Activated naive CD8-positive, alpha-beta T cell treated with anti-CD3 and anti-CD28 coated beads for 36 hours (primary cell): ENCODE measurements at places on chromosomes 1 and 21. TPM values are rescaled to one million over a fixed set of nuclear protein-coding genes. Genes with fewer than 3 reads are reported as not detected.

SPRR2E gene
- total RNA-seq: not detected

ATP1A2 gene
- not detected for total RNA-seq

C1orf141 gene
- total RNA-seq: not detected

CDC7 gene
- total RNA-seq: 25.7 TPM

UBE2U gene
- total RNA-seq: not detected

ZBTB18 gene
- total RNA-seq: 5.7 TPM

IGFN1 gene
- not detected for total RNA-seq

RABGGTB gene
- total RNA-seq: 236 TPM

- no peak for DNase-seq
Observed at GRCh38 chr1:78240755-78241154, 195.0 kb downstream of the GIPC2 start.

DNA sequence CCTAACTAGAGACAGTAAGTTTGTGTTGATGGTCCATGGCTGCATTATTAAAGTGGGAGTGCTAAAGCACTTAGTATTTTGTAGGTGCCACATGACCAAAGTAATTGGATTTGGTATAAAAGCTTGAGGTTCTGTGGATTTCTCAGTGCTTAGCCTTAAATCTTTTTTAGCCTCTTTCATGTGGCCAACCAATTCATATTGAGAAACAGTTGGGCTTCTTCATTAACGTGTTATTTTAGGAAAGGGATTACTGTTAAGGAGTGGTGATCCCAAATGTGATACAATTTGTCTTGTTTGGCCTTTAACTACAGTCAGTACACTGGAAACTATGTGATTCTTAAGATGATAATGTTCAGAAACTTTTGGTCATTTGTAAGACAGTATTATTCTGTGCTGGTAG lies 25.5 kb downstream of the MAN1A2 start:
- DNase-seq: no peak

- DNase-seq: no peak
Observed at GRCh38 chr1:223355699-223356098, 8.3 kb downstream of the SUSD4 start.

DNA sequence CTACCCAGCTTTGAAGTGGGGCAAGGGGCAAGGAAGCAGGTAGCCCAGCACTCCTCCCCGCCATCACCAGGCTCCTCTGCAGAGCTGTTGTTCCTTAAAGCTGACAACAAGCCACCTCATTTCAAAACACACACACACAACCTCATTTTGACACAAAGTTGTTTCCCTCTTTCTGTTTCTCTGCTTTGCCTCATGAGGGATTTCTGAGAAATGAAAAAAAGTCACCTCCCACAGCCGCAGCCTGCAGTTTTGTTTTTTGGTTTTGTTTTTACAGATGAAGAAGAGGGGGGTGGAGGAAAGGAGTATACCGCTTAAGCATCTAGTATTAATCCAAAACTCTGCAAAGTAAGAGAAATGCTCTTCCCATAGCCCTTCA lies 12.1 kb downstream of the MCL1 start:
- DNase-seq: peak; percentile 70

- DNase-seq: peak; percentile 35
Observed at GRCh38 chr1:10507111-10507879, 32.5 kb downstream of the PEX14 start.

- no peak for DNase-seq
Observed at GRCh38 chr1:117210386-117210785, 341 bp downstream of the VTCN1 start.

DNA sequence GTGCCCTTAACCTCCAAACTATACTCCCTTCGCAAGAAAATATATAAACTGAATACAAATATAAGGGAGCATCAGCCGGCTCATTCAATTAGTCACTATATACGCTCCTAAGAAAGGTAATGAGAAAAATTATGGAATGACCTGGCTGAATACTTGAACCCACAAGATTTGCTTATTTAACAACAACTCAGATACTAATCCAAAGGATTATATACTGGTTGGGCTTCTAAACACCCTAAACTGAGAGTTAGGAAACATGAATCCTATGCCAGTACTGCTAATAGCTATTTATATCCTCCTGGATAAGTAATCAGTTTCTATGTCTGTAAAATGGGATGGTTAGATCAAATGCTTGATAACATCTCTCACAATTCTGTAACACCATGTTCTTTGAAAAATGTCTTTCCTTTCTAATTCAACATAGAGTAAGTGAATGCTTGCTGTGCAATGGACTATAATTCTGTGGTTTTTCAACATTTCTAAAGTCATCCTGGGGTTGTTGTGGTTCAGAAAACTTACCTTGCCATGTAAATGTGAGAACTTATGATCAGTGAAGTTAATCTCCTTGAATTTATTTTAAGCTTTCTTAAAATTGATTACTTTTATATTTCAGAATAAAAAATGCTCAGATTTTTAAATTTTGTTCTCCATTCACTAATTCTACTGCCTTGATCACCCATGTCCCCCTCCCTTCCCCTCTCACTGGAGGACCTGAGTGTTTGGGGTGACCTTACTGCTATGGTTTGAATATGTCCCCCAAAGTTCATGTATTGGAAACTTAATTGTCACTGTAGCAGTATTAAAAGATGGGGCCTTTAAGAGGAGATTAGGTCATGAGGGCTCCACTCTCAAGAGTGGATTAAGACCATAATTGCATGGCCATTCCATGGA lies 14.5 kb downstream of the DUSP10 start:
- no peak for DNase-seq

DNA sequence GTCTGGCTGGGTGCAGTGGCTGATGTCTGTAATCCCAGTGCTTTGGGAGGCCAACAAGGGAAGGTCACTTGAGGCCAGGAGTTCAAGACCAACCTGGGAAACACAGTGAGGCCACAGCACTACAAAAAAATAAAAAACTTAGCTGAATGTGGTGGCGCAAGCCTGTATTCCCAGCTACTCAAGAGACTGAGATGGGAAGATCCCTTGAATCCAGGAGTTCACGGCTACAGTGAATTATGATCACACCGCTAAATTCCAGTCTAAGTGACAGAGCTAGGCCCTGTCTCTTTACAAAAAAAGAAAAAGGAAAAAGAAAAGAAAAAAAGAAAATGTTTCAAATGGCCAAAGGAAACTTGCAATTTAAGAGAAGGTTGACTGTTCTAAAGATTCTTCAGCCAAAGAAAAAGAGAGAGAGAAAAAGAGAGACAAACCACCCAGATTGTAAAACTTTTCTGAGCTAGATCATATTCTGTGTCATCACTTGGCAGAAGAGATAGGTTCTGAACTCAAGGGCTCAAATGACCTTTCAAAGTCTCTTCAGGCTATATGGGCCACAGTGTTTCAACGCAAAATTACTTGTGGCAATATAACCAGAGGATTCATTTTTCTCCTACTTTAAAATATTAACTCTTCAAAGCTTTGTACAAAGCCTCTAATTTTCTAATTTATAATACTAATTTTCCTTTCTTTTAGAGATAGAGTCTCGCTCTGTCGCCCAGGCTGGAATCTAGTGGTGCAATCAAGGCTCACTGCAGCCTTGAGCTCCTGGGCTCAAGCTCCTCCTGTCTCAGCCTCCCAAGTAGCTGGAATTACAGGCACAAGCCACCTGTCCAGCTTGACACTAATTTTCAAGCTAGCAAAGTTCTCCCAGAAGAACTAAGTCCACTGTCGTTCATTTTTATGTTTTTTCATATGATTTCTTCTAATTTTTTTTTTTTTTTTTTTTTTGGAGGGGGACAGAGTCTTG lies 20.5 kb downstream of the ARID4B start:
- DNase-seq: no peak

- DNase-seq: no peak
Observed at GRCh38 chr1:58786184-58786926, 2.5 kb upstream of the JUN start.

DNA sequence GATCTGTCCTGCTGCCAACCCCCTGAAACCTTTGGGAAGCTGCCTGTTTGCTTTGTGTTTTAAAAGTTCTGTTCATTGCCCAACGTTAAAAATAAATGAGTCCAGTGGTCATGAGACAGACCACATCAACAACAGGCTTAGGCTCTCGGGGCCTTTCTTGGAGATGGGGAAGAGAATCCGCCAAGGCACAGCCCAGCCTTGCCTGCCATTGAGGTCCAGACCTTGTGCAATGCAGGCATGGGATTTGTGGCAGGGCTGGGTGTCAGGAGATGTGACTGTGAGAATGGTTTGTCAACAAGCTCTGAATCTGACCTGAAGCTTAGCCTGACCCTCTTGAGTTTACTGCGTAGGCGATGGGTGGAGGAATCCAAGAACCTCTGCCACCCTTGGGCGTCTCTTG lies 4.2 kb downstream of the SPSB1 start:
- DNase-seq: no peak

- no peak for DNase-seq
Observed at GRCh38 chr1:43199093-43199726, 27.1 kb downstream of the CFAP57 start.

GRCh38 chr1:159993911-159994310 lies 37.9 kb downstream of the PIGM start:
- DNase-seq: no peak

GRCh38 chr1:199747984-199748383 lies 279.5 kb upstream of the NR5A2 start:
- no peak for DNase-seq

GRCh38 chr1:57329001-57329527 lies 94.8 kb downstream of the DAB1 start:
- no peak for DNase-seq

DNA sequence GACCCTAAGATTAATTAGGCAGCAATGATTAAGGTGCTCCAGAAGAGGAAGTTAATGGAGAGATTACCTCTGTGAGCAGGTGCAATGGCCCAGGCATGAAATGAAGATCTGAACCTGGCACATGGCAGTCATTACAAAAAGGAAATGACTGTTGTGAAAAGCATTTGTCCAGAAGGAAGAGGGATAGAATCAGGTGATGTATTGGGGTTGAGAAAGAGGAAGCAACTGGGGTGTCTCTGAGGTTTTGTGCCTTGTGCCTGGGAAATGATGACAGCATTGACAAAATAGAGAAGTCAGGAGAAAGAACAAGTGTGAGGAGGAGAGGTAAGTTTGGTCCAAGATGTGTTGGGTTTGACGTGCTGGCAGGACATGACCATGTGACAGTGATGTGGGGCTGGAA lies 5.6 kb downstream of the CRCT1 start:
- DNase-seq: no peak

GRCh38 chr1:224988042-224988441 lies 58.6 kb downstream of the DNAH14 start:
- no peak for DNase-seq

DNA sequence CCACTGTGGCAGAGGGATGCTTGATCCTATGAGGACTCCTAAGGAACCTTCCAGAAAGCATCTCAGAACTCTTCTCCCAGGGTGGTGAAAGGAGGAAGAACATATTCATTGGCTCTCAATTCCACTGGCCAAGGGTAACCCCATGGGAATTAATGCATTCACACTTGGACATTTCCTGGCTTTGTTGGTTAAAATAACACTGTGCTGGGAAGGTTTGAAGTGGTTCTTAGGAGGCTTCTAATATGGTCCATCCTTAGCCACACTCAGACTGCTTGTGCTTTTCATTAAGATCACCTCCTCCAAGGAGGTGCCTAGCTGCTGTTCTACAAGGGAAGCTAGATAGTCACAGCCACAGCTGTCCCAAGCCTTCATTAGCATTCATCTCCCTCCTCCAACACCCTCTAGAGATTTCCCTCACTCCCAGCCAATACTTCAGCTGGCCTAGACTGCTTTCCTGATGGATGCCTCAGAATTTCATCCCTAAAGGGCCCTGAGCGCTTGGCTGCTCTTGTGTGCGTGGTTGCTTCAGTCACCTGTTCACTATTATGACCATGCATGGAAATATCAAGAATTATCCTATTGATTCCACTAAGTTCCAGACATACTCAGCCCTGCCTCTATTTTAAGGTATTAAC lies 544.4 kb downstream of the PLPP3 start:
- DNase-seq: no peak

DNA sequence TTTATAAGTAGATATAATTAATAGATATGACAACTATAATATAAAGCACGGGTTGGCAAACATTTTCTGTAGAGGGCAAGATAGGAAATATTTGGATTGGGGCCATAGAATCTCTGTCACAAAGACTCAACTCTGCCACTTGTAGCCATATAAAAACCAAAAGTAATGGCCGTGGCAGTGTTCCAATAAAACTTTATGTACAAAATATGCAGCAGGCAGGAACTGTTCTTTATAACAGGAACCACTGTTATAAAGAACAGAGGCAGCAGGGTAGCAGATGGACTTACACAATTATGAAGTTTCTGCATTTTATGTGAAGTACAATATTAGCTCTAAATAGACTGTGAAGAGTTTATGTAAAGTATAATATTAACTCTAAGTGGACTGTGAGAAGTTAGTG lies 16.9 kb upstream of the QSOX1 start:
- DNase-seq: no peak

DNA sequence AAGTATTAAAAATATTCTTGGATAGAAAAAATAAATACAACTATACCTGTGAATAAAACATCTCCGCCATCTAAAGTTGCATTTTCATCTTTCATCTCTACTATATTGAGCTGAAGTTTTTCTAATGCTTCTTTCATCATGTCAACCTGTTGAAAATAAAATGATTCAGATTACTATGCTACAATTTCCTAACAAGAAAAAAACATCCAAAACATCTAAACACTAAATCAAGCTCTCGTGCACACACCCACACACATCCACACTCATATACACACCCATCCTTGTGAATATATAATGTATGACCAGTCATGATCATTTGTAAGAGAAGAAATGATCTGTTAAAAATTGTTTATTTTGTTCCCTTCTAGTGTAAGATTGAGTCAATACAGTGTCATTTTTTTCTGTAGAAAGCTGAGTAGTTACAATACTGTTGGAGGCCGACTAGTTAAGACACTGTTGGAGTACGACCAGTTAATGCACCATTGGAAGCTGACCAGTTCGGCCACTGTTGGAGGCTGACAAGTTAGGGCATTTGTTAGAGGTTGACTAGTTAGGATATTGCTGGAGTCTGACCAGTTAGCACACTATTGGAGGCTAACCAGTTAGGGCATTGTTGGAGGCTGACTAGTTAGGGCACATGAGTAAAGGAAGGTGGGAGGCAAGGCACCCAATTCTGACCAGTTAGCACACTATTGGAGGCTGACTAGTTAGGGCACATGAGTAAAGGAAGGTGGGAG lies 82.4 kb upstream of the BCL10 start:
- DNase-seq: no peak

DNA sequence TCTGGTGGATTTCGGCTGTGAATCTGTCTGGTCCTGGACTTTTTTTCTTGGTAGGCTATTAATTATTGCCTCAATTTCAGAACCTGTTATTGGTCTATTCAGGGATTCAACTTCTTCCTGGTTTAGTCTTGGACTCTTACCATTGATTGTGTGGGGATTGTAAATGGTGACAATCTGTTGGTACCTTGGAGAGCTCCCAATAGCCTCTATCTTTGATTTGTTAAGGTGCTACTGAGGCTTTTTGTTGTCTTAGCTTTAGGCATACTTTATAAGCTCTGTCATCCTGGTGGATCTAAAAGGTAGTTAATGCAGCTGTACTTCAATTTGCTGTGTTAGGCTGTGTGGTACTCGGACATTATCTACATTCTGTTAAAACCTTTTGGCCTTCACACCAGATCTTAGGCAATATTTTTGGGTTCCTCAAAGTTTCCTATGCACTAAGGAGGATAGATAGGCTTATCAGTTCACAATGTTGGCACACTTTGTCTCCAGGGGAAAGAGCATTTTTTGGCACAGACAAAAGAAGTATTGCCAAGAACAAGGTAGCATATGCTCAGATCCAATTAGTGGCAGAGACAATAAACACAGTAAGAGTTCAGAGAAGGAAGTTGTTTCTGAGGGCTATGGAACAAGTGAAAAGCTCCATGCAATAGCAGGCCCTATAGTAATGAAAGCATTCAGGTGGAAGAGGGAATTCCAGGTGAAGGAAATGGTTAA lies 230.4 kb downstream of the PDE4B start:
- no peak for DNase-seq

- no peak for DNase-seq
Observed at GRCh38 chr1:37159102-37159501, 124.8 kb upstream of the GRIK3 start.

- DNase-seq: no peak
Observed at GRCh38 chr1:30403061-30403645, 320.2 kb downstream of the MATN1 start.
